ENCODE measurements at places on chromosomes 11 and 22.
A peak's percentile ranks its signal among the peaks of the same experiment; 100 is the strongest.

GRCh38 chr22:39388261-39389011 is 11.1 kb upstream of the TAB1 start:
- peak; percentile 14 for DNase-seq

DNA sequence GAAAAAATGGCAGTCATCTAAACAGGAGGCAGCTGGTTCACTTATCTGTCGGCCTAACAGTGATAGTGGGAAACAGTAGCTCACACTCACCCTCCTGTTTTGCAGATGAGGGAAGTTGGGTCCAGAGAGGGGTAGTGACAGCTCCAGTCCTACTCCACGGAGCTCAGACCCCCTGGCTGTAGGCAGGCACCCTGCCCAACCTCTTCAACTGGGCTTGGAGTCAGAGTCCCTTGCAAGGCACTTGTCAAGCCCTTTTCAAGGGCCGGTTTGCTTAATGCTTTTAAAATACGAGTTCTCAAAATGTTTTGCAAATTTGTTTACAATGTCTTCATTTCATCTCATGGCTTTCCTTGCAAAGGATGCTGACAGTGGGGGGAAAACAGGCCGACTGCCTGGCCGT is 75.1 kb downstream of the BMAL1 start:
- DNase-seq, result no peak

DNA sequence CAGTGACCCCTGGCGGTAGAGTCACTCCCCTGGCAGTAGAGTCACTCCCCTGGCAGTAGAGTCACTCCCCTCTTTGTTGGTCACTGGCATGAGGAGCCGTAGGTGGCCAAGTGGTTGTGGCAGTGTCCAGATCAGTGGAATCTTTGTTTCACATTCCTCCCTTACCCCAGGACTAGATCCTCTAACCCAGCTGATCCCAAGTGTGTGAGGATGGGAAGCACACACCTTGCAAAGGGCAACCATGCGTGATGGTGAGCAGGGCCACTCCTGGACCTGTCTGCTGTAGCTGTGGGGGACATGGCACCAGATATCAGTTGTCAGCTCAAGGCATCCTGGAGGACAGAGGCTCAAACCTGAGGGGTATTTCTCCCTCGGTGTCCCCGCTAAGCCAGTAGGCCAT is 37.8 kb downstream of the OSBP2 start:
- no peak for DNase-seq

- no peak for DNase-seq
These were observed 136.8 kb downstream of the FDX1 start for GRCh38 chr11:110566577-110566976.

DNA sequence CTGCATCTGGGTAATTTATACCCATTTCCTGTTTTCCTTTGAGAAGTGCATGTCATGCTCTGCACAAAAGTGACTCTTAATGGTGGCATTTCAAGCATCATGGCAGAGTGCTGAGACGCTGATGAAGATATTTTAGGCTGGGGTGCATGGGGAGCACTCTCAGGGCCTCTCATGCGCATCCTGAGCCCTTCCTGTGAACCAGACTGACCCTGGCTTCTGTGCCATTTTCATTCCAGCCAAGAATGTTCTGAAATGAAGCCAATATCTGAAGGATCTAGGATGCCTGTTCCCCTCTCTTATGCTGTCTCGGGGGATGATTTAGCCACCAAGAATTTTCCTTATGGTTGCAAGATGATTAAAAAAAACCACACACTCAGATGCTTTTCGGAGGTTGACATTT is 61.5 kb downstream of the MIAT start:
- no peak for DNase-seq

GRCh38 chr11:123183391-123184099 is 11.5 kb downstream of the CLMP start:
- DNase-seq, result no peak

DNA sequence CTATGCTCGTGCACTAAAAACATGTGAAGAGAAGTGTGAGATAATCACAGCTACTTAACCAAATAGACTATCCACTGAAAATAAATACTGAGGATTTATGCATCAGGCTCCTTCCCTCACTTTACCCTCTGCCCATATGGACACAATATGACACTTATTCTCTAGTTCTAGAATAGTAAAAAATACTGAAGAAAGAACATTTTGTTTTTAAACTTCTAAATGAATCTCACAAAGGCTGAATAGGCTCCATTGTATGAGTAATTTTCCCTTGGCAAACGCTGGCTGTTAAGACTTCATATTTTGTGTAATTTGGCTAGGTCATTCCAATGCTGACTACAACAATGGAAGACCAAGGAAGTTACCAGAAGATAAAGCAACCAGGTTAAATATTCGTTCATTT is 9.9 kb downstream of the HPS5 start:
- no peak for DNase-seq

DNA sequence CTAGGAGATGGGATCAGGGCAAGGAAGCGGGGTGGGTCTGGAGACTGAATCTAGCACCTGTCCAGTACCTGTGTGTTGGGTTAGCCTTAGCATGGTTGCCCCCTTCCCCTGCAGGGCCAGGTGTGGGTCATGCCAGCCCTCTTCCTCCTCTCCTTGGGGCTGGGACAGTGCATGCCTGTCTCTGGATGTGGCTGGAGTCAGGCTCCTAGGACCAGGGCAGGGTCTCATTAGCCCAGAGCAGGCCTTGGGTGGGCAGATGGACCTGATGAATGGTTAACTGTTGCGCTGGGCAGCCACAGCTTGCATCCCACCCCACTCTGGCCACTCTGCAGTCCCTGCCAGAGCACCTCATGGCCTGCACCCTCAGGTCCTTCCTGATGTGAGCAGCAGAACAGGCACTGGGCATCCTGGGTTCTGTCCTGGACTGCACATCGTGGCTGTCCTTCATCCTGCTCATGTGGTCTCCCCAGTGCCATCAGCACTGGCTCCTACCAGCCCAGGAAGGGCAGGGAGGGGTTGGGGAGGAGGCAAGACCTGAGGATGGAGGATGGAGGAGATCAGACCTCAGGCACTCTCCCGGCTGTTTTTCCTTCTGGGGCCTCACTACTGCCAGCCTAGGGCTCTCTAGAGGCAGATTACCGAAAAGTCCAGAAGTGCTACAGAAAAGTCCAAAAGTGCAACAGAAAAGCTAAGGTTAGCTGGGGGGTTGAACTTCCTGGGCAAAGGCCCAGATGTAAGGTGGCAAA is 12.8 kb upstream of the CHRM1 start:
- DNase-seq, result no peak

DNA sequence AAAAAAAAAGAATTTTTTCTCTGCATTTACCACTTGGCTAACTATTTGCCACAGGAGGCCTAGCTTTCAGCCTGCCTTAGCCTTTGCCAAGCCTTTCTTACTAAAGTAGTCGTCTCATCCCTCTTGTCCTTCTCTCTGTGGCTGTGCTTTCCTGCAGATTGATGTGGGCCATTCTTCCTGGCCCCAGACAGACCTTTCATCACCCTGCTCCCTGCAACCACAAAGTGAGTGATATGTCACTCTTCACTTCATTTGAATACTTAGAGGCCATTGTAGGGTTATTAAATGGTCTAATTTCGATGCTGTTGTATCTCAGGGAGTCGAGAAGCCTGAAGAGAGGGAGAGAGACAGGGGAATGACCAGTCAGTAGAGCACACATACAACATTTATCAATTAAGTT is 37.6 kb downstream of the ART5 start:
- DNase-seq, result no peak

DNA sequence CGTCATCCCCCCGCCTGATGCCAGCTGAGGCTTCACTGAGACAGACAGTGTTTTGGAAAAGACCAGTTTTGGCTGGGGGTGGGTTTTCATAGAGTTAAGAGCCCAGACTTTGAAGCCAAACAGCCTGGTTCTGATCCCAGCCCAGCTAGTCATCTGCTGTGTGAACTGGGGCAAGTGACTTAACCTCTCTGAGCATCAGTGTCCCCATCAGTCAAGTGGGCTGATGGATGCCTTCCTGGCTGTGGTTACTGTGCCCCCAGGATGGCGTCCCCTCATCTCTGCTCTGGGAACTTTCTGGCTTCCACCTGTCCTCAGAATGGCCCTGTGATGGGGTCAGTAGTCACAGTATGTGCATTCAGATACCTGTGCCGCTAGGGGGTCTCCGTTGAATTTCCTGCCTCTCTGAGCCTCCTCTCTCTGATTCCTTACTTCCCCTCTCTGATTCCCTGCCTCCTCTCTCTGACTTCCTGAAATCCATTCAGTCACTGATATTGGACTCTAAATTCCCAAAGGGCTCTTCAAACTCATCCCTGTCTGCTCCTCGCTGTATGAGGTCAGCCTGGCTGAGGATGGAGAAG is 2.4 kb downstream of the RASD2 start:
- DNase-seq, result no peak

DNA sequence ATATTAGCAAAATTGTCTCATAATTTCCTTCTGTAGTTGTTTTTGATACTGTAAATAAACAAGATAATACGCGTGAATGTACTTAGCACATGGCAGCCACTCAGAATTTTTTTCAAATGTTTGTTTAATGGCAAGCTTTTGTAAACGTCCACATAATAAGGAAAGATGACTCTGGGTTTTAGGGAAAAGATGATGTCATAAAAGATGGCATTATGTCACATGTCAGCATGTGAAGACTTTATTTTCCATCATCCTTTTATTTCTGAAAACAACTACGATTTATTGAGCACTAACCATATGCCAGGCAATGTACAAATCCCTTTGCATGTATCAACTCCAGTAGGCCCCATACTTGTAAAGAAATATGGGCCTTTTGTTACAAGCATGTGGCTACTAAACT is 139.9 kb downstream of the C11orf91 start:
- DNase-seq, result no peak

- DNase-seq, result no peak
These were observed 57.4 kb downstream of the CLMP start for GRCh38 chr11:123137431-123138224.

GRCh38 chr22:37416827-37417226 is 10.5 kb downstream of the ELFN2 start:
- no peak for DNase-seq

DNA sequence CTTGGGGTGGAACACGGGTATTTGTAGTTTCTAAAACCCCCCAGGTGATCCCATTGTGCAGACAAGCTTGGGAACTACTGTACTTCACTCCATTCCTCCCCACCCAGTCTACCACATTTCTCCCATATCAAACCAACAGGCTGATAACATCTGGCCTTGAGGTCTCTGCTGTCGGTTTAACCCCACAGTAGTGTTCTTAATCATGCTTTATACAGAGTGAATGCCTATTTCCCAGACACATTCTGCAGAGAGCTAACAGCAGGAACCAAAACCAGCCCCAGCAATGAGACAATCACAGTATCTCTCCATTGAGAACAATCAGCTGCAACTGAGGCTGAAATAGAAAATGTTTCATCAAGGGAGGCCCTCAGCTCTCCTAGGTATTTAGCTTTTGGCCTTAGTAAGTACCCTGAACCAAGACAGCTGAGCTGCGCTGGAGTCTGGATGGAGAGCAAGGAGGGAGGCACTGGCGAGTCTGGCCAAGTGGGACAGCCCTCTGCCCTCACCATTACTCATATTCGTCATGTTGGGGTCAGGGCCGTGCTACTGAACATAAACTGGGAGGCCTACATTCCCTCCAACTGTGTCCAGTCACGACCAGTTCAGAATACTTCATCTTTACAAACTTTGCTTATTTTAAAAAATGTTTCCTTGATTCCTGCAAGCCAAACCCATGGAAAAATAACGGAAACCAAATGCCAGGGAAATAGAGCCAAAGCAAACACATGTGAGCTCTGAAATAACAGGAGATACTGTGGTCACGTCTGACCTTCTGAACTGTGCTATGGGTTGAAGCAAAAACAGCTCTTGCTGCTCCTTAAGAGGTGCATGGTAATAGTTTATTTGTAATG is 81.0 kb downstream of the CCDC34 start:
- DNase-seq, result peak; percentile 87

- DNase-seq, result no peak
These were observed 15.8 kb upstream of the OMP start for GRCh38 chr11:77086521-77087472.

- no peak for DNase-seq
These were observed 663 bp downstream of the MRGPRG start for GRCh38 chr11:3217818-3218482.

GRCh38 chr11:57364851-57365660 is 15.9 kb downstream of the PRG3 start:
- DNase-seq, result no peak

GRCh38 chr22:43537019-43537585 is 125.3 kb downstream of the MPPED1 start:
- no peak for DNase-seq

DNA sequence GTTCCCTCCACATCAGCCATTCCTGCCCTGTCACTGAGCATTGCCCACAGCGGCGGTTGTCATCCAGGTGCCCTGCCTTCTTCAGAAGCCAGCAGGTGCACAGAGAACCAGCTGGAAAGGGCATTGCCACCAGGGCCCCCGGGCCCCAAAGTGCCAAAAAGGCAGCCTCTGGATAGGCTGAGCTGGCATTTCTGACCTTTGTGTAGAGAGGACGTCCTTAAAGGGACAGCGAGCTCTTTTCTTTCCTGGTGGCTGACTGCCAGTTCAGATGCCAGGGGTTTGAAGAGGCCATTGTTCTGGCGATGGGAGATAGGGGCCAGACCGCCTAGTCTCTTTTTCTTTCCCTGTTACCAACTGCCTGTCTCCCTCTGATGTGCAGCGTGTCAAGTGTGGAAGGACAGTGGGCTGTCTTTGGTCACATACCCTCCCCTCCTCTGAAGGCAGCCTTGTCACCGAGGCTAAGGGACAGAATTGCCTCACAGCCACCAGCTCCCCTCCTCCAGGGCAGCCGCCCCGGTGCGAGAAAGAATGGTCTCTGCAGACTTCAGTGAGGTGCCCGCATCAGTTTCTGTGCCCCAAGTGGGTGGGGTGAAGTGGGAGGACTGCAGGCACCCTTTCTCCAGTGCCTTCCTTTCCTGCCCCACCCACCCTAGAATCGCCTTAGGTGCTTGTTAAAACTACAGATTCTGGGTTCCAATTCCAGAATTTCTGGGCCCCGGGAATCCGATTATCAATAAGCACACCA is 109.6 kb downstream of the SCN3B start:
- no peak for DNase-seq

DNA sequence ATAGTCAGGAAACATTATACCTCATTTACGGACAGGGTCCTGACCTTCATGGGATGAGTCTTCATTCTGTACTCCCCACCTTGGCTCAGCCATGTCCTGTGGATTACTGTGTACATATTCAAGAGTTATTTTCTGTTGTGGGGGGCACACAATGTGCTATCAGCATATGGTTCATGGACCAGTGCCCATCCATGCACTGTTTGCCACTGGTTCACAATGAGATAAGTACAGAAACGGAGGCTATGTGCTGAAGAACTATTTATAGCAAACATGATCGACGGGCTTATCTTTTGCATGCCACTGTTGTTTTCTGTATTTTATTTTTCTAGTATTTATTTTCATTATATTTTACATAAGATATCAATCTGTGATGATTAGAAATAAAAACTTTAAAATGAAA is 56.4 kb upstream of the CCDC89 start:
- no peak for DNase-seq

GRCh38 chr11:85277693-85278092 is 349.5 kb downstream of the DLG2 start:
- DNase-seq, result no peak

- no peak for DNase-seq
These were observed 5.1 kb upstream of the RPS6KA4 start for GRCh38 chr11:64353715-64354506.

- no peak for DNase-seq
These were observed 26.2 kb upstream of the ME3 start for GRCh38 chr11:86698639-86699038.

- no peak for DNase-seq
These were observed 107.3 kb downstream of the RPL27A start for GRCh38 chr11:8789864-8790263.

GRCh38 chr11:119496469-119496868 is 73.5 kb upstream of the THY1 start:
- DNase-seq, result no peak

- no peak for DNase-seq
These were observed 2.2 kb upstream of the RGL4 start for GRCh38 chr22:23688571-23688970.
